ENCODE measurements at places on chromosomes 6 and 20.

DNA sequence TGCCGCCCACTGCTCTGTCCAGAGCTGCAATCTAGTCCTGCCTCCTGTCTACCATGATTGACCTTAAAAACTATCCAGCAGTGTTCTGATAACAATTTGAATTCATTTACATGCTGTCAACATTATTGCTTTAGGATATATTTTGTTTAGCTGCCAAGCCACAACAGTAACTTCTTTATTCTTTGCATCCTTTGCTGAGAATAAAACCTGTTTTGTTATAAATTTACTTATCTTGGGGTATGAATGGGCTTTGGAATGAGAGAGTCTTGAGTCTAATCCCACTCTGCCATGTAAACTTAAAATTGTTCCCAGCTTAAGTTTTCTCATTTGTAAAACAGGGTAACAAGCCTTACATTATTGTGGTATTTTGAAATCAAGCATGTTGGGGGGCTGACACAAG is 116.4 kb downstream of the FLRT3 start:
- DNase-seq, result no peak

DNA sequence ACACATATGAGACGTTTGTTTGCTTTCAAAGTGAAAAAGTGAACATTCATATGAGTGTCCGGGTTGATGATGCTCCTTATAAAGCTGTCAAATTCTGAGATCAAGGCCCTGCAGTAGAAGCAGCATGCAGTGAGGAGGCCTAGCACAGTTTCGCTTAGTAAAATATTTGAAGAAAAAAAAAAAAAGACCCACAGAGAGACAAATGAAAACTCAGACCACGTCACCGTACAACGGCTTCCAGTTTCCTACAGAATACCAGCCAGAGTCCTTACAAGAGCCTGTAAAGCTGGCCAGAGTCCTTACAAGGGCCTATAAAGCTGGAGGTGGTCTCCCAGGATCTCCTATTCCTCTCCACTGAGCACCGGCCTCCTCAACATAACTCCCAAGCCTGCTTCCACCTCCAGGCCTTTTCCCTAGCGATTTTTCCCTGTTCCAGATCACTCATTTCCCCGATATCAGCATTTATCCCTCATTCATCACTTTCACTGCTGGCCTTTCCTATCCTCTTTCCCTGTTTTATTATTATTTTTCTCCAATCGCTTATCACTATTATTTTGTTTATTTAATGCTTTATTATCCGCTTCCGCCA is 1.5 kb upstream of the HMGN4 start:
- peak; percentile 48 for DNase-seq

GRCh38 chr20:3430376-3431069 is 23.1 kb upstream of the DNAAF9 start:
- no peak for DNase-seq

DNA sequence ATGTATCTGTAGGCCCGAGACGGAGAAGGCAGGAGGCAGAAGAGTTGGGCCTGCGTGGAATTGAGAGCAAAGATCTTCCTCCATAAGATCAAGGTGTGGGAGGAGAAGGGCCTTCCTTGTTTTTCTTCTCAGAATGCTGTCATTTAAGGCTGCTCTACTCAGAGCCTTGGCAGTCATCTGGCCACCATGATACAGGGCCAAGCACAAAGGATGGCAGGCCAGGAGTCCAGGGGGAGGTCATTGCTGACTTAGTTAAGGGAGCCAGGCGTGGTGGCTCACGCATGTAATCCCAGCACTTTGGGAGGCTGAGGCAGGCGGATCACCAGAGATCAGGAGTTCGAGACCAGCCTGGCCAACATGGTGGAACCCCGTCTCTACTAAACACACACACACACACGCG is 137.1 kb downstream of the BMP7 start:
- no peak for DNase-seq

- DNase-seq, result no peak
Observed at GRCh38 chr20:57417051-57417689, 26.0 kb downstream of the RBM38 start.

DNA sequence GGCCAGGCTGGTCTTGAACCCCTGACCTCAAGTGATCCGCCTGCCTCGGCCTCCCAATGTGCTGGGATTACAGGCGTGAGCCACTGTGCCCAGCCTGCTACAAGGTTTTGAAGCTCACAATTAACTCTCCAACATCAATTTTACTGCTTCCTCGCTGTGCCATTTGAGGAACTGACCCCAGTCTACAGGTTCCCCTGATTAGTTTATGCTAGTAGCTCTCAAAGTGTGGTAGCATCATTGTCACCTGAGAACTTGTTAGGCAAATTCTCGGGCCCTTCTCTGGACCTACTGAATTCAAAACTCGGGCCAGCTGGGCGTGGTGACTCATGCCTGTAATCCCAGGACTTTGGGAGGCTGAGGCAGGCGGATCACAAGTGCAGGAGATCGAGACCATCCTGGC is 49.4 kb downstream of the MCUR1 start:
- no peak for DNase-seq

DNA sequence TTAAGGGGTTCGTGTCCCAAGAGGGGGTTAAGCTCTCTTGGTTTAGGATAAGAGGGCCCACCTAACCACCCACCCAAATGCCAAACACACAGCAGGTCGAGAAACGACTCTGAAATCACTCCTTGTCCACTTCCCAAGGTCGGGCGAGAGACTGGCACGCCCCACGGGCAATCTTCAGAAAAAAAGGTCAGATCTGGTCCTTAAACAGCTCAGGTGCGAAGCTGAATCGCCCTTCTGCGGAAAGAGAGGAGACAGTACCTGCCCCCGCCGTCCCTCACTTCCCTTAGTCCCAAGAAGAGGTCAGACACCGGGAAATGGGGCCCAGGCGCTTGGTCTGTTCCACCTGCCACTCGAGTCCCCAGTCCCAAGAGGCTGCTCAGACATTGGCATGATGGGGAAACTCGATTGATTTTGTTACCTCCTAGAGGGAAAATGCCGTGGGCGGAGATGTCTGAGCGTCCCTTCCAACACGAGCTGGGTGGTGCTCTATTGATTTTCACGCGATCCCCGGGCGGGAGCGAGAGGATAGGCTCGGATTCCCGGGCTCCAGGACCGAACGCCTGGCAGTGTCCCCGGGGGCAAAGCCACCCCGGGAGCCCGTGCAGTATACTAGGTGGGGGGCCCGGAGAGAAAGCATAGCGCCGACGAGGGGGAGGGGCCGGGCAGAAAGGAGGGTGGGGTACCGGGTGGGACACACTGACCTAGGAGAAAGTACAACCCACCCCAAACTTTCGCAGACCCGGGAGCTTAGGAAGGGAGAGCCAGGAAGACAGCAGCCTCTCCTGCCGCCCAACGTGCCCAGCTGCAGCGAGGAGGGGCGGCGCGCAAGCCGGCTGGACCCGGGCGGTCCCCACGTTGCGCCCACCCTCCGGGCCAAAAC is 1.1 kb upstream of the SAMD5 start:
- DNase-seq, result peak; percentile 30

DNA sequence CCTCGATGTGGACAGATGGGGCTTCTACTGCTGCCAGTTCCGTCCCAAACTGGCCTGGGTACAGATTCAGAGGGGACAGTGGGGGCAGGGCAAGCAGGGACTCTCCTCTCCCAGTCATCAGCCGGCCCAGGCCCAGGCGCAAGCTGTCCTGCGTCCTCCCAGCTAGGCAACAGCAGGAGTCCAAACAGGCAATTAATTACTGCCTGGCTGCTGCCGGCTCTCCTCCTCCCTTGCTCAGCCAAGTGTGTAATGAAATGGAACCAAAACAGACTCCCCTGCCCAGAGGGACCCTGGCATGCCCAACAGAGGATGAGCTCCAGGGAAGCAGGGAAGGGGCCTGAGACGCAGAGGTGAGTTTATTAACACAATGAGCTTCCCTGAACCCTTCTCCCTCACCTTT is 17.8 kb upstream of the SLC32A1 start:
- no peak for DNase-seq

- DNase-seq, result peak; percentile 87
Observed at GRCh38 chr6:5190507-5190906, 70.2 kb downstream of the LYRM4 start.

- peak; percentile 29 for DNase-seq
Observed at GRCh38 chr6:169289619-169290339, 36.1 kb upstream of the THBS2 start.

DNA sequence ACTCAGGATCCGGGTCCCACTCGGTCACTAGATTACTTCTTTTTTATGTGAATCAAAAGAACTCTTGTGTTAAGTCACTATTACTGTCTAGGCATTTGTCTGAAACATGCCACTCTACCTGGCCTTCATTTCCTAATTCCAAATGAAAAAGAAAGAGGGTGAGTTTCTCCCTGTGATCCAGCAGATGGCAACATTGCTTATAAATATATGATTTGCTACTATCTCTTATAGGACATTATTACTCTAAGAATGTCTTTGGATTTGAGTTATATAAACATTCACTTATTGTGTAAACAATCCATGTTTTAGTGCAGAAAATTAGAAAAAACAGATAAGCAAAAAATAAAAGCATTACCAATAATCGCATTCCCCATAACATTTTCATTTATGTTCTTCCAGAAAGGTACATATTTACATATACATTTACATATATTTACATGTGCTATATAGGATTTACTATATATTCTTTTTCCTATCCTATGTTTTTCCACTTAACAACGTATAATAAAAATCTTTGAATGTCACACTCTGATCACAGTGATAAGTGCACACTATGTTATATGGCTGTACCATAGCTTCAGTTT is 66.9 kb downstream of the FAXC start:
- DNase-seq, result peak; percentile 40

DNA sequence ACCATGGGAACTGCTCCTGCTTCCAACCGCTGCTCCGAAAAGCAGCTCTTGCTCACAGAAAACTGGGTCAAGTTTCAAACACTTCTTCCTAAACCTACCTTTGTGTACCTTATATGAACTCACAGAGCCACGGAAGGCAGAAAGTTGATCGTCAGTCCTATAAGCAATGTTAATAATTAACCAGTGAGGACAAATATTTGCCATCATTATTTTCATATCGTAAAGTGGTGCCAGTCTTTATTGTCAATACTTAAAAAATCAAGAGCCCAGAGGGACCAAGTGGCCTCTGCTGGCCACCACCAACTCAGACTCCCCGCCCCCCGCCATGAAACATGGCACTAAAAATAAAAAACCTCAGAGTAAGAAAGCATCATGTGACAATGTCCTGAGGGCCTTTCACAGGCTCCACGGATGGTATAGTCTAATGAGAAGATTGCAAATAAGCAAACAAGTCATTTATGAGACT is 9.1 kb upstream of the PBOV1 start:
- DNase-seq, result no peak

DNA sequence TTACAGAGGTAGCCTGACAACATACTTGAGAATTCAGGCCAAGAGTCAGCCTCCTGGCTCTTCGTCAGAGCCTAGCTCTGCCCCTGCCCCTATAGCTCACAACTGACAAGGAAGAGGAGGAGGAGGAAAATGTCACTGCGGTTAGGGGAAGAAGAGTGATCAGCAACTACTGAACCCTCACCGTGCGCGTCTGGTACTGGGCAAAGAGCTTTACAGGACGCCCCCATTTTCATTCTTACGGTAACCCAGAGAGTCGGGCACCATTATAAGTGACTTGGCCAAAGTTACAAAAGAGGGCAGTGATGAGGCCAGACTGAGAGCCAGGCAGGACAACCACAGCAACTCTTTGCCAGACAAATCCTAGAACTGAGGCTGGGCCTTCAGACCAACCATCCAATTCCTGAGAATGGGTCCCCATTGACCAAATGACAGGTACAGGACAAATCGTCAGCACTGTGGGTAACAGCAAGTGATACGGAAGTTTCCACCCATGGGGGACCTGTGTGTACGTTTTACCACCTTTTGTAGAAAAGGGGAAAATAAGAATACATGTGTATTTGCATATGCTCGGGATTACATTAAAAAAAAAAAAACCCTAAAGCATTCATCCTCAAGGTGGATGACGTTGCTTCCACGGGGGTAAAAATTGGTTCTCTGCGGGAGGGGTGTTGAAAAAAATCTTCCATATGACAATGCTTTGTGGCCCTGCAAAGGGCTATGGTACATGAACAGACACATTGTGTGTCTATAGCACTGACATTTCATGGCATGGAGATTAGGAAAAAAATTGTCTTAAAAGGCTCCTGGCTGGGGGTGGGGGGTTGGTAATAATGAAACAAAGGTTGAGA is 118.0 kb downstream of the NFATC2 start:
- DNase-seq, result no peak

DNA sequence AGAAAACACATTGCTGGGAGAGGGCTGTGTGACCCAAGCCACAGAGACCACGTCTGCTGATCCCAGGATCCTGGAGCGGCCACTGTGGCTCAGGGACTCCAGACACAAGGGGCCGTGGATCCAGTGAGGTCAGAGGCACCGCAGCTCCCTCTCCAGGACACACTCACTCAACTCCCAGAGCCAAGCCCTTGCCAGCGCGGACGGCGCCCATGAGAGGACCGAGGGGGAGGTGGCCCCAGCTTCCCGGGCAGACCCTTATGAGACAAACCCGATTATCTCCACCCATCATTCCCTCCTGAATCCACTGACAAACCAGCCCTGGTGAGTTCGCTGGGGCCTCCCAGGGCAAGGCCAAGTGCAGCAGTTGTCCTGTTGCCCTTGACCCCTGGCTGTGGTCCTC is 201.2 kb downstream of the TAF4 start:
- no peak for DNase-seq

DNA sequence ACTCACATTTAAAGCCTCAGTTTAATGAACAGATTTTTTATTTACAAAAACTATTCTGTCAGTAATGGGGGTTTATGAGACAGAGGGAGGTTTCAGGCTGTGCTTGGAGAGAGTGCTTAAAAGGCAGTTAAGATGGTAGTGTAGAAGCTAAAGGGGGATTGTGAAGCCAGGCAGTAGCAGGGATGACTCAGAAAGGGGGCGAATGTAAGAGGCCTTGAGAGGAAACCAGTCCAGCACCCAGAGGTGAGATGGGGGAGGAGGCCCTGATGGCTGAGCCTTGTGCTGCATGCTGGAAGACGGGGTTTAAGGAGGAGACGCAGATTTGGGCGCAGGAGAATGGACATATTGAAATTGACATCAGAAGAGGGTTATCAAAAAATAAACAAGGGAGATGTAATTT is 6.6 kb upstream of the SERPINB9 start:
- DNase-seq, result peak; percentile 28

- no peak for DNase-seq
Observed at GRCh38 chr6:35034411-35035191, 106.5 kb downstream of the TCP11 start.

- DNase-seq, result no peak
Observed at GRCh38 chr20:63132131-63132714, 83.7 kb downstream of the YTHDF1 start.

Data from kidney tubule cell (primary cell).